ENCODE measurements at places on chromosomes 7 and 10.

DNA sequence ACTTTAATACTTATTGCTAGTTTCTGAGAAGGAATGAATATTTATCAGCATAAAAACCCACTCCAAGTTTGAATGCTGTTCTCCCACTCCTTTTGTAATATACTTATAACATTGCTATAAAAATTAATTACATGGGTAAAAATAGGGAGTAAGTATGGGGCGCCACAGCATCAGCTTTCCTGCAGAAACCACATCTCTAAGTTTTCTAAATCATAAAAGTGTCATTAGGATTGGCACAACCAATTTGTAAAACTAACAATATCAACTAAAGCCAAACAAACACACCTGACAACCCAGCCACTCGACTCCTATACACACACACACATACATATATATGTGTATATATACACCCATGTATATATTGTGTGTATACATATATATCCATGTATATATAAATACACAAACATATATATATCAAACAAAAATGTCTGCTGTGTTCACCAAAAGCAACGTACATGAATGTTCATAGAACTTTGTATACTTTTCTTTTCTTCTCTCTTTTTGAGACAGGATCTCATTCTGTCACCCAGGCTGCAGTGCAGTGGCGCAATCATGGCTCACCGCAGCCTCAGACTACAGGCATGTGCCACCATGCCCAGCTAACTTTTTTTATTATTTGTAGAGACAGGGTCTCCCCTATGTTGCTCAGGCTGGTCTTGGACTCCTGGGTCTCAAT is 14.8 kb upstream of the LRRC17 start:
- no peak for DNase-seq

DNA sequence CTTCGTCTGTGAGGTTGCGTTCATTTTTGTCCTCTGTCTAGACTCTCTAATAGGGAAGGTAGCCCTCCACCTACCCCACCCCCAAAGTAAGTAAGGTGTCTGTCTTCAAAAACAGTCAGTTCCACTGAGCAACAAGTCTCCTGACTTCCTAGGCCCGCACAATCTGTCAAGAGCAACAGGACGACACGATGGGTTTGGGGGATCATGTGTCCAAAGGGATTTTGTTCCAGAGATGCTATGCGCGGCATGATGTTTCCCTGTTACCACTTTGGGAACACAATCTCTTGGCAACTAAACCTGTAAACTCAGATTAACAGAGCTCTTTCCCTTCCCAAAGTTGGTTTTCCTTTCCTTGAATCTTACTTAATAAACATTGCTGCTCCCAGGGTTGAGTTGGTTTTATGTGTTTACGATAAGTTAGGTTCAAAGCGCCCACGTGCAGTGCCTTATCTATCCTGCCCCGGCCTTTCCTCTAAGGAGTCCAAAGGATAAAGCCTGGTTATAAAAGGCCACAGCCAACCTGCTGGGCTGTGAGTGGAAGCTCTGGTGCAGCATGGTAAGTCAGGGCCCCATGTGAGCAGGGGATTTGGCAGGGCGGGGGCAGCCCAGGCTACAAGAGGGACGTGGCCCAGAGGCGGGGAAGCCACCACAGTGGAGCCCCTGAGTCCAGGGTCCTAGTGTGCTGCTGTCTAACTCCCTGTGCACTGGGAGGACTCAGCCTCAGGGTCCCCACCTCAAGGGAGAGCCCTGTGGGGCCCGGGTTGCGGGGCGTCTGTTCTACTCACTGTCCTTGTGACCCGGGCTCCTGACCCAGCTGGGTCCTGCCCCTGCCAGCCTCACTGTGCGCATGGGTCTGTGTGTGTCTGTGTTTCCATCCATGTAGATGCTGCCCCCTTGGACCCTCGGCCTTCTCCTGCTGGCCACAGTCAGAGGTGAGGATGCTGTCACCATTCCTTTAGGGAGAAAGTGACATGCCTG is at the start of gene PNLIPRP2:
Gene PNLIPRP2, plus strand, starts transcription at position 531 of the 978 bp plus-strand sequence.
- no peak for DNase-seq

- no peak for DNase-seq
Measured at GRCh38 chr7:21412410-21412851, 15.5 kb upstream of the SP4 start.

- no peak for DNase-seq
Measured at GRCh38 chr7:157079116-157079515, 59.6 kb upstream of the UBE3C start.

GRCh38 chr10:122141821-122142640 is 129.1 kb upstream of the BTBD16 start:
- no peak for DNase-seq

GRCh38 chr7:73967832-73968290 is 60.1 kb upstream of the ELN start:
- DNase-seq = no peak

DNA sequence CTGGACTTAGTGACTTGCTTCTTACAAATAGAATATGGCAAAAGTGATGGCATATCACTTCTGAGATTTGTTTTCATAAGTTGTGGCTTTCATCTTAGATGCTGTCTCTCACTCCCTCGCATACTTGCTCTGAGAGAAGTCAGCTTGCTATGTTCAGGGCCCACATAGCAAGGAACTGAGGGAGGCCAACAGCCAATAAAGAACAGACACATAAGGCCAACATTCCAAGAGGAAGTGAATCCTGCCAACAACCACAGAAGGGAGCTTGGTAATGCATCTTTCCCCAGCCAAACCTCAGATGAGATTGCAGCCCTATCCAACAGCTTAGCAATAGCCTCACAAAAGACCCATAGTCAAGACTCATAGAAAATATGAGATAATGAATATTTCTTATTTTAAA is 39.2 kb upstream of the DMTF1 start:
- DNase-seq = no peak

DNA sequence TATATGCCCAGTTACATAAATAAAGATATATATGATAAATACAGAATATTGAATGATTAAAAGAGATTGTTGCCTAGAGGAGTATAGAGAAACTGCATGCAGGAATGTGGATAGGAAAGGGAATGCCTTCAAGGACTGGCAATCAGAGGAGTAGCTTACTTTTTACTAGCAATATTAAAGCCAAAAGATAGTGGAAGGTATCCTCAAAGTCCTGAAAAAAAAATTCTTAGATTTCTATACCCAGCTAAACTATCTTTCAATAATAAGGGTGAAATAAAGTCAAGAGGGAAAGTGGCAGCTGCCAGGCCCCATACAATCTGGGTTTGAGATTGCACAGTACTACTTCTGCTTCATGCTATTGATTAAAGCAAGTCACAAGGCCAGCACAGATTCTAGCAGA is 733.2 kb downstream of the GATA3 start:
- no peak for DNase-seq

DNA sequence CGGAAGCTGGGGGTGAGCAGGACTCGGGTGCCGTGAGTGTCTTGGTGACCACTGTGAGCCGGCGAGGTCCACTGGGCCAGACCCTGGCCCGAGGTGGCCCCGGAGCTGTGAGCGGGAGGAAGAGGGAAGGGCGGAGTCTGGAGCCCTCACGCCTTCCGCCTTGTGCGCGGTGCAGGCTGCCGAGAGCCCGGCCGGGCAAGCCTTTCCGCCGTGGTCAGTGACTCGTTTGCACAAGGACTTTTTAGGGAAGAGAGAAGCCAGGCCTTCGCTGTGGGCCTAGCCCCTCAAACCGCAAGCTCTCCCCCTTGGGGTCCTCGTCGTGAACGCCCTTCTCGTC is 40.9 kb upstream of the ZNF32 start:
- no peak for DNase-seq

DNA sequence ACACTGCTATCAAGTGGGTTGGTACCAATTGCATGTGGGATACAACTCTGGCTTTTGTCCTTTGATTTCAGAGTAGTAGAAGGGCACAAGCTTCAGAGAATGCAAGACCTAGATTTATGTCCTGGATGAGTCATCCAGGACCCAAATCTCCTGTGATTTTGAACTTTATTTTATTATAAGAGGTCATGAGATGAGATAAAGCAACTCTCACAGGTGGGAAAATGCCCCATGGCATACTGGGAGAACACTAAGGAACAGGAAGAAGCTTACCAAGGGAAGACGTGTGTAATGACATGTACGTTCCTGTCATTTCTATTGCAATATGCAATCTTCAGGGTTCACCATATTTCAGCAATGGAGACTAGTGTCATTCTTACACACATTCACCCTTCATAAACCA is 966 bp downstream of the MALRD1 start:
- no peak for DNase-seq

DNA sequence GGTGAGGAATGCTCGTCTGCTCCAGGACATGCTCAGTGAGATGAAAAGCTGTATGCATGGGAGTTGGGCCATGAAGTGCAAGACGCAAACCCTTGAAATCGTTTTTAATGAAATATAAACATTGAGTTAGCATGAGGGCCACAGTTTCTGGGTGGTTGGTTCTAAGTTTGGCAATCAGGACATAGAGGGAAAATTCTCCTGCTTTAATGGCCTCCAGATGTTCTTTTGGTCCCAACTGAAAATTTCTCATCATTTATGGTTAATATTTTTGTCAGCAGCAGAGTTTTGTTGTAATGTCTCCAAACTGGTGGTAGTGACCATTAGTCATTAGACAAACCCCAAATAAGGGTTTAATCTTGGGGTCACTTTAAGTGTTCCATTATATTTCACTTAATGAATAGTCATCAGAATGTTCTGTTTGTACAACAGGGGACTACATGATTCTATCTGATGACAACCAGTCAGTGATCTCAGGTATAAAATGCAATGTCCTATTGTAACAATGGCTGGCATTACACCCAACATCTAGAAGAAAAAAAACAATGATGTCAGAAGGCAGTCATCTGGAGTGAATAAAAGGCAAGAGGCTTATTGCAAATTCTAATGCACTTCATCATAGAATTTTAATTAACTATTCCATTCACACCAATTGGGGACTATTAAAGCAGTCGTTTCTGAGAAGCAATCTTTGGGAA is 197.4 kb downstream of the JCAD start:
- no peak for DNase-seq

DNA sequence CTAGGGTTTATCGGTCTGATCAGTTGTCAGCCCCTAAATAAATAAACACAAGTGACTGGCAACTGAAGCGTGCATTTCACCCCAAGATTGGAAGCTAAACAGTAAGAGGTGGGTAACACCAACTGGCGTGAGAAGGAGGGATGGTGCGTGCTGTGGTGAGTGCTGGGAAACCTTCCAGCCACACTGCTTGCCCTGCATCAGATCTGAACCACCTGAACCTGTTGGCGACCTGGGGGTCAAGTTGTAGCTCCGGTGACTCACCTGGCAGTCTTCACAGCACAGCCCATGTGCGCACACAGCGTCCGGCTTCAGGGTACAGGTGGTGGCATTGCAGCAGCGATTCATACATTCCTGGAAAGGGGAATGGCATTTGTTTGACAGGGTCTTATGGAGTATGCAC is 170.1 kb downstream of the FANK1 start:
- DNase-seq = no peak

DNA sequence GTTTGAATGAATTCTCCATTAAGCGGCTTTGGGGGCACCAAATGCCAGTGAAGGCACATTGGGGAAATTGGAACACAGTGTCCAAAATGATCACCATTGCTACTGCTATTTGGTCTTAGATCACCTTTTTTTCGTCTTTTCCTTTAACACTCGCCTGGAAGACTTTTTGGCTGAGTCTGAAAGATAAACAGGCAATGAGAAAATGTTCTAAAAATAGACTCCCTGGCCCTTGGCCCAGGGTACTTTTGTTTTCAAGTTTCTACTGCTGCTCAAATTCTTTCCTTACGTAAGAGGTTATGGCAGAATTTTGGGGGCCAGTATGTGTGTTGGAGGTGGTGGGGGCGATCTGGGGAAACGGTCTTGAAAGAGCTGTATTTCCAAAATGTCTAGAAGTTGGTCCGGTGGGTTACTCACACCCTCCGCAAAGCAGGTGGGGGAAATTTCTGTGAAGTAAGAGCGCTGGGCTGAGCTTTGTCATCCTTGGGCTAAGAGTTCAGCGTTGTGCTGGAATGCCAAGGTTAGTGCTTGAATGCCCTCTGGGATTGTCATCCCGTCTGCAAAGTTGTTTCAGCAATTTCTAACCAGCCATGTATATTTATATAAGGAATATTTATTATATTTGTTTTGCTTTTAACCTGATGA is 1.3 kb upstream of the ITPRIP start:
- peak; percentile 92 for DNase-seq

DNA sequence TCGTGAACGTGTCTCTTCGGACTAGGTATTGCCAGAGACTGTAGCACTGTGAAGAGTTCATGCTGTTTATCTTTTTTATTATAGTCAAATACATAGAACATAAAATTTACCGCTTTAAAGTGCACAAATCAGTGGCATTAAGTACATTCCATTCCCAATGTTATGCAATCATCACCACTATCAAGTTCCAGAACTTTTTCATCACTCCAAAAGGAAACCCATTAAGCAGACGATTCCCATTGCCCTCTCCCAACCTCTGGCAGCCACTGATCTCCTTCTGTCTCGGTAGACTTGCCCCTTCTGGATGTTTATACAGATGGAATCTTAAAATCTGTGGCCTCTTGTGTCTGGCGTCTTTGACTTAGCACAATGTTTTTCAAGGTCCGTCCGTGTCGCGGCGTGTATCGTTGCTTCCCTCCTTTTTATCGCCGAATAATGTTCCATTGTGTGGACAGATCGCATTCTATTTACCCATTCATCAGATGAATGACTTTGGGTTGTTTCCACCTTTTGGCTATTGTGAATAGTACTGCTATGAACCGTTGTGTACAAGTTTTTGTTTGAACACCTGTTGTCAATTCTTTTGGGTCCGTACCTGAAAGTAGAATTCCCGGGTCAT is 2.7 kb downstream of the PROSER2 start:
- DNase-seq = no peak

GRCh38 chr7:149813254-149814035 is 24.7 kb upstream of the ZNF862 start:
- no peak for DNase-seq

- DNase-seq = no peak
Measured at GRCh38 chr7:20403331-20403730, 72.6 kb downstream of the ITGB8 start.

- no peak for DNase-seq
Measured at GRCh38 chr10:20688797-20689544, 208.1 kb downstream of the NEBL start.

GRCh38 chr10:6446711-6447110 is 133.4 kb downstream of the PRKCQ start:
- no peak for DNase-seq

GRCh38 chr10:121495719-121496118 is 102.5 kb downstream of the FGFR2 start:
- DNase-seq = no peak

- no peak for DNase-seq
Measured at GRCh38 chr7:107711301-107711700, 32.6 kb upstream of the CBLL1 start.

GRCh38 chr7:90621747-90622140 is 25.6 kb downstream of the CDK14 start:
- no peak for DNase-seq

Data from right lung (tissue), 10 donors.